ENCODE measurements at places on chromosomes 1 and 21.
A peak's percentile ranks its signal among the peaks of the same experiment; 100 is the strongest.

DNA sequence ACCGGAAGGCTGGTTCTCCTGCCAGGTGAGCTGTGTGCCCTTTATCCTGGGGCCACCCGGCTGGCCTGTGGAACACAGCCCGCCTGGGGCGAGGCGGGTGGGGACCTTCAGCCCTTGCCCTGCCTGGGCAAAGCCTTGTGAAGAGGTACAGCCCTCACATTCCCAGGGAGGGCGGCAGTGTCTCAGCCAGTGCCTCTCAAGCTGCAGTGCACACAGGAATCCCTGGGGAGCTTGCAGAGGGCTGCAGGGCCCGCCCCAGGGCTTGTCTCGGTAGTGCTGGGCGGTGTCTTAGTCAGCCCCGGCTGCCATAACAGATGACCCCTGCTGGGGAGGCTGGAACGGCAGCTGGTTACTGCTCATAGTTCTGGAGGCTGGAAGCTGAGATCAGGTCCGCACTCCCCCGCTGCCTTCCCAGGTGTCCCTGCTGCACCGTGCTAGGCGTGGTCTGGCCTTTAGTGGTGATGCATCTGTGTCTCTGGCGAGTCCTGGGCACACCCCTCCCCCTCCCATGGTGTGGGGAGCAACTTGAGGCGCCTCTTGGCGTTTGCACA, 12.6 kb downstream of the DFFB start:
- peak; percentile 62 for DNase-seq

GRCh38 chr21:39096754-39097153, 86.5 kb downstream of the PSMG1 start:
- DNase-seq, result no peak

DNA sequence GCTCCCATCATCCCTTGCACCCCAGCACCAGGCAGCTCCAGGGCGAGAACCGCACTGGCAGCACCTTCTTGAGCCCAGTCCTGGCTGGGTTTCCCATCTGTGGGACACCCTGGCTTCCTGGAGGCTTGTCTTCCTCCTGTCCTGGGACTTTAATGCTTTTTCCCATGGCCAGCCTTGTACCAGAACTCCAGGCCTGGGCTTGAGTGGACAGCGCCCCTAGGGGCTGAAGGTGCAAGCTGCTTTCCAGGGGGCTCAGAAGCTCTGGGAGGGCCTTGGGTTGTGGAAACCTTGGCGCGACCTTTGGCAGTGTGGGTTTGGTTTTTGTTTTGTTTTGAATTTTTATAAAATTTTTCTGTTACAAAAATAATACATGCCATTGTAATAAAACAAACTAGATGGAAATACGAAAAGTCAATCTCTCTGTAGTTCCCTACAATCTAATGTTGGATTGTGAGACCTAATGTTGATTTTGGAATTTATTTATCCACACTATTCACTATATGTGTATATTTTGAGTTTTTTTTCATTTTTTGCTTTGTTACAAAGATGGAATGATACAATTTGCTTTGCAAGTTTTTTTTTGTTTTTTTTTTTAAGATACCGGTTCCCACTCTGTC, 33.8 kb upstream of the RPL11 start:
- DNase-seq, result peak; percentile 57

GRCh38 chr1:206419250-206419649, 51.0 kb upstream of the IKBKE start:
- peak; percentile 14 for DNase-seq

DNA sequence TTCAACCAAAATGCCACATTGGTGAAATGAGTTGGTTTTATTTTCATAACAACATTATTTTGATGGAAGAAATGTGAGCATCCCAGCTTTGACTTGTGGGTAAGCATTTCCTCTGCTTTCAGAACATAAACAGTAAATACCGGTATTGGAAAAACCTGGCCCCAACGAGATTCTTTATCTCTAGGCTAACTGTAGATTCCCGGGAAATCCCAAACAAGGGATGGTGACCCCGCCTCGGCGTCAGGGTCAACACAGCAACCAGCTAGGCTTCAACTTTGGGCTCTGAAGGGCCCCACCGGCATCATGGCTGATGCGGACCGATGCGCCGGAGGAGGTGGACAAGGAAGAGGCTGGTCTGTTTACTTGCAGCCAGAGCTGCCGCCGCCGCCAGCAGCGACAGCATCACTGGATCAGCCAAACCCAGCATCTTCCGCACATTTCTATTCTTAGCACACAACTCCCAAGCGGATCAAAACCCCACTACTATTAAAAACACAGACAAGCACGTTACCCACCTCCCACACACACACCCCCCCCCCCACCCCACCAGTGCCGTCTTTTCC, 1.1 kb downstream of the AKT3 start:
- peak; percentile 76 for DNase-seq

- no peak for DNase-seq
Observed at GRCh38 chr1:197706601-197707000, 68.7 kb downstream of the DENND1B start.

- DNase-seq, result no peak
Observed at GRCh38 chr21:42037516-42037915, 27.4 kb upstream of the ZBTB21 start.

DNA sequence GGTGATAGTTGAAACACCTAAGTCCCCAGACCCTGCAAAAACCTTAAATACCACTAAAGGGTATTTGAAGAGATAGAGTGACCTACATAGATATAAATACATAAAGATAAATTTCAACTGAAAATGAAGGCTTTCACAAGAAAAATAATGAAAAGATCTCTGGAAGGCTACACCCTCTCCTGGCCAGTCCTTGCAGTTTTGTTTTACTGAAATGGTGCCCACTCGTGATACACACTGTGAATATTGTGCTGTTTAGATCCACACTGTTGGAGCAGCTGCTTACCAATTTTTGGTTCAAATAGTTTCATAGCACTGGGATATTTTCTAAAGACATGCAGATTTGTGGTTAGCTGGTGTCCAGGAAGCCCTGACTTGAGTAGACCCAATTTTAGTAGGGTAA, 31.5 kb upstream of the RNF187 start:
- DNase-seq, result no peak

- DNase-seq, result no peak
Observed at GRCh38 chr1:16298653-16299052, 53.6 kb downstream of the FBXO42 start.
